ENCODE measurements at places on chromosomes 2 and 18. TPM values are rescaled to one million over a fixed set of nuclear protein-coding genes. Genes with fewer than 3 reads are reported as not detected.

DNA sequence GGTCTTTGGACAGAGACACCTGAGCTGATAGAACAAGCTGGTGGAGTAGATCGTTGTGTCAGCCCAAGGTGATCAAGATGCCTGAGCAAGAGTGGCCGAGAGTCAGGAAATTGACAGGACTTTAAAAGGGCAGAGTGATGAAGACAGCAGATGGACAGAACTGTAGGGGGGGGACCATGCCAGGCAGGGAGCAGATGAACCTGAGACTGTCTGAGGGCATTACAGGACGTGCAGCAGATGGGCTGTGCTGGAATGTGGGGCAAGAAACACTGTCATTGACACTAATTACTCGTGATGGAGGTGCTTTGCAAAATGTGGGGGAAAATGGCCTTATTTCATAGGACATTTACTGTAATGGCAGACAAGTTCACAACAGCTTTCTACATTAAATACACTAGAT, 225.0 kb downstream of the THSD7B start:
- H3K4me3 ChIP-seq: no peak overlapping the region
- no peak overlapping the region for H3K27ac ChIP-seq
- no peaks in the 10 kb centered on the region for H3K36me3 ChIP-seq
- no peak for DNase-seq
- peaks cover 10% of the 10 kb centered on the region for H3K27me3 ChIP-seq

DNA sequence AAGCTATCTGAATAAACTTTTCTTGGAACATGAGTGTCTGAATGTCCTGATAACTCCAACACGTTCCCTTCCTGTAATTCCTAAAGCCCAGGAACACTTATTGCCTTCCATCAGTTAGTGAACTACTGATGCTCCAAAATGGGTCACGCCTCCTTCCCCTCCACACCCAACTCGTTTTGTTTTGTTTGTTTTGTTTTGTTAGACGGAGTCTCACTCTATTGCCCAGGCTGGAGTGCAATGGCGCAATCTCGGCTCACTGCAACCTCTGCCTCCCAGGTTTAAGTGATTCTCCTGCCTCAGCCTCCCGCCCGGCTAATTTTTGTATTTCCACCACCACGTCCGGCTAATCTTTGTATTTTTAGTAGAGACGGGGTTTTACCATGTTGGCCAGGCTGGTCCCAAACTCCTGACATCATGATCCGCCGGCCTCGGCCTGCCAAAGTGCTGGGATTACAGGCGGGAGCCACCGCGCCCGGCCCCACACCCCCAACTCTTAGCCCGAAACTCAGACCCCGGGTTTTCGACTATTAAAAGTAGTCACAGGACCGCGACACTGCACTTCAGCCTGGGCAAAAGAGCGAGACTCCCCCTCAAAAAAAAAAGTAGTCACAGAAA, 774 bp downstream of the IER3IP1 start:
- peaks cover 14% of the 10 kb centered on the region for H3K4me1 ChIP-seq
- 0 out of 2 replicates have a peak, but pooled peaks cover 11% of the 10 kb centered on the region for H3K36me3 ChIP-seq
- no peaks in the 10 kb centered on the region for H3K27me3 ChIP-seq
- peak overlapping the region; percentile 74 for H3K27ac ChIP-seq
- DNase-seq: no peak

FRZB gene
- total RNA-seq: 0.15 TPM

TANC1 gene
- 21.2 TPM for total RNA-seq

DNA sequence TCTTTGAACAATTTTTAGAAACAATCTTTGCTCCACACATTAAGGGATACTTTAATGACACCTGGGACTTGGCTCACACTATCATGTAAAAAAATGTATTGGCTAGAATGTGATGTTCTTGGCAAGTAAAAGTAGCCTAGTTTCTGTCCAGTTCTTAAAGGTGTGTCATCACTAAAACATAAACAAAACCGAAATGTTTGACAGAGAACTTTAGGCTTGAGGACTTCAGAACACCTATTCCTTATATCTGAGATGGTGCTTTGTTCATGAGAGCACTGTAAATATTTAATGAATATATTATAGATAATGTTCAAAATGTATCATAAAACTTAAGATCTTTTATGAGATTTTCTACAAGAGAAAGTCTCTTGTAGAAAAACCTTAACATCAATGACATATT, 19.8 kb upstream of the HNRNPA3 start:
- peaks cover 12% of the 10 kb centered on the region for H3K4me1 ChIP-seq
- DNase-seq: no peak
- H3K27me3 ChIP-seq: no peaks in the 10 kb centered on the region
- H3K36me3 ChIP-seq: no peaks in the 10 kb centered on the region
- no peak overlapping the region for H3K4me3 ChIP-seq
- H3K27ac ChIP-seq: no peak overlapping the region

DRC1 gene
- total RNA-seq: 4.7 TPM

DNA sequence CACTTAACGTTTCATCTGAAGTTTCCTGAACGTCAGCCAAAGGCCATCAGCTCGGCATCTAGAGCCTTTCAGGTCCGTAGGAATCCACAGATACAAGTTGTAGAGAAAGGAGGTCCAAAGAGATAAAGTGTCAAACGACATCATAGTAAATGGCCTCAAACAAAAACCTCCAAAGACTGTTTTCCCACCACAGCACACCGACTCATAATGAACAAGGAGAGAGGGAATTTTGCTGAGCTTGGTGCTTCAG, 150.3 kb downstream of the PXDN start:
- DNase-seq: no peak
- peaks cover 7% of the 10 kb centered on the region for H3K27me3 ChIP-seq
- no peak overlapping the region for H3K4me3 ChIP-seq
- peak overlapping the region; percentile 38 for H3K27ac ChIP-seq
- H3K36me3 ChIP-seq: no peaks in the 10 kb centered on the region
- peaks cover 31% of the 10 kb centered on the region for H3K4me1 ChIP-seq

DNA sequence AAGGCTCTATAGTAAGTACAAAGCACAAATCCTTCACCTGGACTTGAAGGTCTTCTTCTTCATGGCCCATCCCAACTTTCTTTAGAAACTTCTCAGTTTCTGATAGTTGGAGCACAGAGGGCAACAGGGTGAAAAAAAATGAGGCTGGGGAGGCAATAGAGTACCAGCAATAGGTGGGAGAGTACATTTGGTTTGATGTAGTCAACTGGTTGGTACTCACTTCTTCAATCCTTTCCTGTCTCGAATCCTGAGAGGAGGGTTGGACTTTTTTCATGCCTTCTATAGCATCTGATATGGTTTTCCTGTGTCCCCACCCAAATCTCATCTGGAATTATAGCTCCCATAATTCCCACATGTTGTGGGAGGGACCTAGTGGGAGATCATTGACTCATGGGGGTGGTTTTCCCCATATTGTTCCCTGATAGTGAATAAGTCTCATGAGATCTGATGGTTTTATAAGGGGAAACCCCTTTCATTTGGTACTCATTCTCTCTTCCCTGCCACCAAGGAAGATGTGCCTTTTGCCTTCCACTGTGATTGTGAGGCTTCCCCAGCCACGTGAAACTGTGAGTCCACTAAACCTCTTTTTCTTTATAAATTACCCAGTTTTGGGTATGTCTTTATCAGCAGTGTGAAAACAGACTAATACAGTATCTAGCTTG, 75.9 kb upstream of the LCLAT1 start:
- H3K27me3 ChIP-seq: no peaks in the 10 kb centered on the region
- H3K4me3 ChIP-seq: no peak overlapping the region
- H3K4me1 ChIP-seq: peaks cover 7% of the 10 kb centered on the region

GNAL gene
- total RNA-seq: 3.3 TPM

- H3K27me3 ChIP-seq: no peaks in the 10 kb centered on the region
- no peak for DNase-seq
- H3K27ac ChIP-seq: no peak overlapping the region
Observed at GRCh38 chr2:211793690-211794089, 744.9 kb downstream of the ERBB4 start.

GRCh38 chr2:71223767-71224333, 3.1 kb downstream of the PAIP2B start:
- DNase-seq: peak; percentile 61
- H3K27me3 ChIP-seq: no peaks in the 10 kb centered on the region
- H3K27ac ChIP-seq: no peak overlapping the region
- no peak overlapping the region for H3K4me3 ChIP-seq

- no peak for DNase-seq
- no peaks in the 10 kb centered on the region for H3K4me1 ChIP-seq
- no peak overlapping the region for H3K4me3 ChIP-seq
- no peaks in the 10 kb centered on the region for H3K36me3 ChIP-seq
Observed at GRCh38 chr2:27907547-27907946, 17.0 kb downstream of the BABAM2 start.

DNA sequence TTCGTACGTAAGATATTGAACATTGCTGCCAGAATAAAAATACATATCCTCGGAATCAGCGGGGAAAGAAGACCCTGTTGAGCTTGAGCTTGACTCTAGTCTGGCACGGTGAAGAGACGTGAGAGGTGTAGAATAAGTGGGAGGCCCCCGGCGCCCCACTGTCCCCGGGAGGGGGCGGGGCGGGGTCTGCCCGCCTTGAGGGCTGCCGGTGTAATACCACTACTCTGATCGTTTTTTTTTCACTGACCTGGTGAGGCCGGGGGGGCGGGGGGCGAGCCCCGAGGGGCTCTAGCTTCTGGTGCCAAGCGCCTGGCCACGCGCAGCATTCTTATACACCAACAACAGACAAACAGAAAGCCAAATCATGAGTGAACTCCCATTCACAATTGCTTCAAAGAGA, 324.0 kb upstream of the REG3G start:
- H3K4me1 ChIP-seq: no peaks in the 10 kb centered on the region
- H3K27ac ChIP-seq: no peak overlapping the region
- no peak overlapping the region for H3K4me3 ChIP-seq
- no peak for DNase-seq
- H3K27me3 ChIP-seq: no peaks in the 10 kb centered on the region

- no peak for DNase-seq
- no peak overlapping the region for H3K27ac ChIP-seq
- no peaks in the 10 kb centered on the region for H3K36me3 ChIP-seq
- H3K4me1 ChIP-seq: peaks cover 18% of the 10 kb centered on the region
Observed at GRCh38 chr18:10122988-10123950, 209.5 kb downstream of the VAPA start.

DNA sequence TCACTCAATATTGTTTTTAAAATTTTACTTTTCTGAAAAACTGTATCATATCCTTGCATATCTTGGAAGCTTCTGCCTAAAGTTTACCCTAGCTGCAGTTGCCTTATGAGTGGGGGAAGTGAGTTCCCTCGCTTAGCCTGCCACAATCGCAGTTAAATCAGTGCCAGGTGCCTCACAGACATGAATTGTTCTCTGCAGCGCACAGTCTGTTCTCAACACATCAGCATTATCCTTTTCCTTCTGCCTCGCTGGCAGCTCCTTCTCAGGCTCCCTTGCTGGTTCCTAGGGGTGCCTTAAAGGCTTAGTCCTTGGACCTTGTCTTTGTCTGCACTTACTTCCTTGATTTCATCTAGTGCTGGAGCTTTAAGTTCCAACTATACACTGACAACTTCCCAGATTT, 132.8 kb downstream of the TTC27 start:
- no peaks in the 10 kb centered on the region for H3K36me3 ChIP-seq
- H3K27ac ChIP-seq: no peak overlapping the region
- DNase-seq: no peak
- H3K4me3 ChIP-seq: no peak overlapping the region
- H3K4me1 ChIP-seq: no peaks in the 10 kb centered on the region

DNA sequence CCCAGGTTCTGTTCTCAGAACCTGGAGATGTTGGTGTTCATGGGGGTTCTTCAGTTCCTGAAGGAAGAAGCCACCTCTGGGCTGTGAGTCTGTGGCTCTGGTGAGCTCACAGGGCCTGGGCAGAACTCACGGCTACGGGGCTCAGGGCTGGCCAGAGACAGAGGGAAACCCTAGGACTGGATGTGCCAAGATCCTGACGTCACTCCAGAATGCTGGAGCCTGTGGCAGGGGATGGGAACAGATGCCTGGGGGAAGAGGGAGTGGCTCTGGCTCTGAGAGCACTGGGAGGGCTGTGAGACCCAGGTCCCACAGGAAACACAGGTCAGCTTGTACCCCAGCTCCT, at the start of gene OTOF:
Gene OTOF (minus strand): TSS at position 214 of the 343 bp plus-strand sequence.
- no peak within 1 kb of the TSS for H3K27ac ChIP-seq
- no peak within 1 kb of the TSS for H3K4me3 ChIP-seq
- H3K36me3 ChIP-seq: no peaks in the 10 kb centered on the region
- H3K4me1 ChIP-seq: no peaks in the 10 kb centered on the region

KCNE4 gene
- total RNA-seq: not detected

GRCh38 chr2:230938098-230938497, 13.1 kb upstream of the GPR55 start:
- no peak overlapping the region for H3K27ac ChIP-seq
- DNase-seq: no peak
- H3K27me3 ChIP-seq: peaks cover 59% of the 10 kb centered on the region
- H3K36me3 ChIP-seq: no peaks in the 10 kb centered on the region
- H3K4me3 ChIP-seq: no peak overlapping the region

GRCh38 chr2:203619267-203619878, 84.3 kb upstream of the RAPH1 start:
- H3K36me3 ChIP-seq: no peaks in the 10 kb centered on the region
- no peak overlapping the region for H3K27ac ChIP-seq
- no peak for DNase-seq
- no peaks in the 10 kb centered on the region for H3K4me1 ChIP-seq
- H3K27me3 ChIP-seq: no peaks in the 10 kb centered on the region

MSGN1 gene
- total RNA-seq: not detected

GRCh38 chr2:235238537-235238936, 255.3 kb upstream of the AGAP1 start:
- no peaks in the 10 kb centered on the region for H3K27me3 ChIP-seq
- H3K36me3 ChIP-seq: no peaks in the 10 kb centered on the region
- no peak for DNase-seq
- no peak overlapping the region for H3K27ac ChIP-seq
- H3K4me1 ChIP-seq: no peaks in the 10 kb centered on the region

- H3K36me3 ChIP-seq: no peaks in the 10 kb centered on the region
- no peaks in the 10 kb centered on the region for H3K4me1 ChIP-seq
- H3K27ac ChIP-seq: no peak overlapping the region
- no peak overlapping the region for H3K4me3 ChIP-seq
Observed at GRCh38 chr2:145197944-145198343, 678.0 kb upstream of the ZEB2 start.

GRCh38 chr2:240301256-240301795, 134.1 kb upstream of the GPC1 start:
- H3K27me3 ChIP-seq: peaks cover 37% of the 10 kb centered on the region
- no peak for DNase-seq
- no peaks in the 10 kb centered on the region for H3K36me3 ChIP-seq
- no peak overlapping the region for H3K4me3 ChIP-seq
- H3K4me1 ChIP-seq: no peaks in the 10 kb centered on the region

B3GNT2 gene
- total RNA-seq: 30.8 TPM

HDLBP gene
- 715 TPM for total RNA-seq

C2orf49 gene
- 16.2 TPM for total RNA-seq

PROKR1 gene
- total RNA-seq: not detected

- no peak overlapping the region for H3K4me3 ChIP-seq
- H3K27ac ChIP-seq: no peak overlapping the region
- H3K27me3 ChIP-seq: 0 out of 2 replicates have a peak, but pooled peaks cover 6% of the 10 kb centered on the region
Observed at GRCh38 chr2:136384531-136385303, 266.8 kb upstream of the CXCR4 start.

LCT gene
- total RNA-seq: not detected

- H3K4me1 ChIP-seq: peaks cover 15% of the 10 kb centered on the region
- DNase-seq: no peak
- no peak overlapping the region for H3K27ac ChIP-seq
- no peaks in the 10 kb centered on the region for H3K27me3 ChIP-seq
- H3K36me3 ChIP-seq: peaks cover 1% of the 10 kb centered on the region
Observed at GRCh38 chr2:85564144-85564563, 2.9 kb upstream of the GGCX start.

TUBA3E gene
- not detected for total RNA-seq

Measured in PC-9 (cell line).